ENCODE measurements at places on chromosomes 7 and 10.

- DNase-seq = no peak
Observed at GRCh38 chr10:102195296-102195870, 30.7 kb upstream of the ELOVL3 start.

DNA sequence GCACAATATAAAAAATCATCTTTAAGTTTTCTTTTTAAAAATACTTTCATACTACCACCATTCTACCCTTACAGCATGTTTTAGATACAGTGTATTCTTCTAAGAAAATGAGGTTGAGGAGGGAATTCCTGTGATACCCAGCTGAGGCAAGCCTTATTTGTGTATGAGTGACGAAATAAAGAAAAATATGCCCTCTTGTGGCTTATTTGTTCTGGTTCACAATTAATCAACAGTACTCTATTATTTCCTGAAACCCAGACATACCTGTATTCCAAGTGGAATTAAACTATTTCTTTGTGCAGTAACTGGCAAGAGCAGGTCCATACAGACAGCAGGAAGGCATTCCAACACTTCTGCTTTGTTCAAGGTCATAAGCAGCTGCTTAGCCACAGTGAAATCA, 4.5 kb upstream of the SEMA3D start:
- no peak for DNase-seq

DNA sequence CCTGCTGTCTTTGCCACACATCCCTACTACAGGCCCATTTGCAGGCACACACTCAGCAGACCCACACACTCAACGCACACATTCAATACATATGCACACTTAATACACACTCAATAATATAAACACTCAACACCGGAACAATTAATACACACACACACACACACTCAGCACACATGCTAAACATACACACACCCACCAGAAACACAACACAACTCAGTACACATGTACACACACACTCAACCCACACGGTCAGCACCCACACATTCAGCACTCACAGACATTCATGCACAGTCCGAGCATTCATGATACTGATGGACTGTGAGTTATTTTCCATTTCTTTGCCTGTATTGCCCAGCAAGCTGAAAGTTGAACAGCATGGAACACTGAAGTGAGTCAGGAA, 35.4 kb upstream of the SMNDC1 start:
- DNase-seq = no peak

DNA sequence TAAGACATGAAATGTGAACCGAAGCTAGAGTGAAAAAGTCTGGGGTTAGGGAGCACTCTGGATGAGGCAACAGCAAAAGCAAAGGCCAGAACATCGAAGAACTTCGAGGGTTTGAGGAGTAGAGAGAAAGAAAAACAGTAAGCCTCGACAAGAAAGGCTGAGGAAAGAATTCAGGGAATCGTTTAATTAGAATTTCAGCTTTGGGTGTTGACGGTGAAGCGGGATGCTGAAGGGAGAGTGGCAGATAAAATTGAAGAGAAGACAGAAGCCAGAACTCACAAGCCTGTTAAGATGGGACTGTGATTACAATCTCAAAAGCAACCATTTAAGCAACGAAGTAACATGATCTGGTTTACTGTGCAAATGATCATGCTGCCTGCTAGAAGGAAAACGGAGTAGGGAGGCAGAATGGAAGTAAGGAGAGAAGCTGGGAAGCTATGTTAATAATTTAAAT, 2.1 kb downstream of the TRDMT1 start:
- DNase-seq = no peak

DNA sequence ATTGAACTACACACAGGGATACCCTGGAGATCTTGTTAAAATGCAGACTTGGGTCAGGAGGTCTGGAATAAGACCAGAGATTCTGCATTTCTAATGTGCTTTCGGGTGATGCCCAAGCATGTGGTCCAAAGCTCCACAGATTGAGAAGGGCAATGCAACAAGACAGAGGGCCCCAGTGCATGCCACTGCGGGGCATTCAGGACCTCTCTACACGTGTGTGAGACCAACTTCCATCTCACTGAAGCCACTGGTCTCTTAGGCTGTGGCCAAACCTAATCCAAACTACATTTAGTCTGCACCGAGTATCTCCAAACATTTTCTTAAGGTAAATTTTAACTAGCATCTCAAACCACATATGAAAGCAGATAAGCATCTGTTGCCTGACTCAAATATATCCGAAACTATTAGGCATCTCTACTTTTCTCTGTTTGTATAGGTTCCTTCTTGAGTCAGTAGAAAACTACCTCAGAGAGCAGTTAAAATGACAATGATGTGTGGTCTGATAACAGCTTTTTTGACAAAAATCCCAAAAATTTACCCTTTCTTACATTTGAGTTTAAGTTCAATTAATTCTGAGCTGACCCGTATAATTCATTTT, 107.5 kb downstream of the ELMO1 start:
- DNase-seq = no peak

DNA sequence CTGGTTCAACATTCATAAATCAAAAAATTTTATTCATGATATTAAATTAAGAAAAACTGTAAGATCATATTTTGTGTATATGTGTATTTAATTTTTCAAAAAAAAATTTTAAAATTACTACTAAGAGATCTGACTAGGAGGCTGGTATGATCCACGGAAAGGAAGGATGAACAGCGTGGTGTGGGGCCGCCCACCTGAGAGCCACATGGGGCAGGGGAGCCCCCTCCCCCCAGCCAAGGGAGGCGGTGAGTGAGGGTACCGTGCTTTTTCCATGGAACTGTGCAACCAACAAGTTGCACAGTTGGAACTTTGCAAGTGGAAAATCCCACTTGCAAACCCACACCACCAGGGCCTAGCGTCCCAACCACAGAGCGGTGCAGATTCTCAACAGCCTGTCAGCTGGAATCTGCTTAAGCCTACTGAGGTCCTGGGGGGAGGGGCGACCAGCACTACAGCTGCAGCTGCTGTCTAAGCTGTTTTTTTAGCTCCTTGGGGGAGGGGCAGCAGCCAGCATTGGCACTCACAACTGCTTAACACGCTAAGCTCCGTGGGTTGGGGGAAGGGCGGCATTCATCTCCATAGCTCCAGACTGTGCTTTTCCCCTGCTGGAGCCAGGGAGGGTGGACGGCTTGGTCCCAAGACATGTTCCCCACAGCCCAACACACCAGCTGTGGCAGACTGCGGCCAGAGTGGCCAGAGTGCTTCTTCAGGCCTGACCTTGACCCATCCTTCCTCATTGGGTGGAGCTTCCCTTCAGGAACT, 94.2 kb upstream of the IGFBP3 start:
- DNase-seq = peak; percentile 77

GRCh38 chr7:116113310-116113709, 82.7 kb upstream of the TFEC start:
- no peak for DNase-seq

DNA sequence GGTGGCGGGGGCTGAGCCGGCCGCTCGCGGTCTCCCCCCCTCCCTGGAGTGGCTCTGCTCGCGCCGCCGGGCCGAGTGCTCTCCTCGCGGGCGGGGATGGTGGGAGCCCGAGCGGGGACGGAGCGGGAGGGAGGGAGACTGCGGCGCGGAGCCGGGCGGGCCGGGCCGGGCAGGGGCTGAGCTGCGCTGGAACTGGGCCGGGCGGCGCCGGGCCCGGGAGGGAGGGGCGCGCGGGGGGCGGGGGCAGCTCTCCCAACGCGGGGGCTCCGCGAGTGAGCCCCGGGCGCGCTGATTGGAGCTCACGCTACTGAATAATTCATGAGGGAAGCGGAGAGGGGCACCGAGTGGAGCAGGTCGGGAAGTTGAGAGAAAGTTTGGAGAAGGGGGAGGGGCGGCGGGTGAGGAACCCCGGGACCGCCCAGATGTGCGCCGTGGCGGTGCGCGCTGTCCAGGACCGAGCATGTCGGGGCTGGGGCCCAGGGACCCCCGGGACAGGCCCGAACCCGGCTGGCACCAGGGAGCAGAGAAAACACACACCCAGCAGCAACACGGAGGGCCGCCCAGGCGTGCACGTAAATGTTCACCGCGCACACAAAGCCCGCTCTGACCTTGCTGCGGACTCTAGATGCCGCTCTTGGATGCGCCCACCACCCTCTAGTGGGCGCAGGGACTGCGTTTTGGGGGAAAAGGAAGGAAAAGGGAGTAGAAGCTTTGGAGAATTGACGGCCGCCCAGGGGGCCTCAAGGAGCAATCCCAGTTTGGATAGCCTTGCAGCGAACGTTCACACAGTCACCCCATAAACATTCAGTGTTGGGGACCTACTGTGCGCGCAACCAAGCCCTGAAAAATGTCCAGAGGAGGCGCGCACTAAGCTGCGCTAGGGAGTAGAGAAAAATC, at the start of gene EPHB4:
Gene EPHB4 (minus strand): TSS at position 194 of the 897 bp plus-strand sequence. CDS start 493 bp downstream, outside the sequence.
- DNase-seq = peak; percentile 96

DNA sequence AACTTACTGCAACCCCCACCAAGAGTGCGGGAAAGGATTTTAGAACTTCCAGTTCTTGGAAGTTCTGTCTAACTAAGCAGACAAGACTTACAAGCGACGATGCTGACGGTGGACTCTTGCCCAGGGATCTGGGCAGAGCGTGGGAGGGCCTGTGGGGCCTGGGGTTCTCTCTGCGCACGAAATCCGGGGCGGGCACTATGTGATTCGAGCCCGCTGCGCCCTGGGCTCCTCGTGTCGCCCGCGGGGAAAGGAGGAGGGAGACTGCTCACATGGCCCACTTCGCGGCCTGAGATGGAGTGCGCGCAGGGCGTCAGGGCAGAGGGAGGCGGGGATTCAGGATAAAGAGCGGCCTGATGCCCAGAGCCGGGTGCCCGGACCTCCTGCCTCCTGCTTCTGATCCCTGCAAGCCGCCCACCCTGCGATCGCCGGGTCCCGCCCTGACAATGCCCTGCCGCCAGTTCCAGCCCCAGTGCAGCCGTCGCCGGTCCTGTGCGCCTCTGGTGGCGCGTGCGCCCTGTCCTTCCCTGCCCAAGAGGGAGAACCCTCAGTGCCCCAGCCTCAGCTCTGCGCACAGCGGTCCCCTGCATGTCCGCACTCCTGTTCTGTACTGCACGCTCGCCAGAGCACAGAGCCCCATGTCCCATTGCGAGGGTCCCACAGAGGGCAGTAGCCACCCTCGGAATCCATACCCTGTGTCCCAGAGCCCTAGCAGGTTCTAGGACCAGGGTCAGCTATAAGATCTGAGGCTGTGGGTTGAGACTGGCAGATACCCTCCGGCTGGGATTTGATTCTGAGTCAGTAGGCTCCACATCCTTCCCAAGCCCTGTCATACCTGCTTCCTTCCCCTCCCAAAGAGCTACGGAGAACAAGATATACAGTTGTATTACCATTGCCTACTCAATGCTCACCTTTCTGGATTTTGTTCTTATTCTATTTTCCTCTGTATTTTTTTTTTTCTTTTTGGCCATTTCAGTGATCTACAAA, 99.4 kb upstream of the TMEM106B start:
- DNase-seq = peak; percentile 70

DNA sequence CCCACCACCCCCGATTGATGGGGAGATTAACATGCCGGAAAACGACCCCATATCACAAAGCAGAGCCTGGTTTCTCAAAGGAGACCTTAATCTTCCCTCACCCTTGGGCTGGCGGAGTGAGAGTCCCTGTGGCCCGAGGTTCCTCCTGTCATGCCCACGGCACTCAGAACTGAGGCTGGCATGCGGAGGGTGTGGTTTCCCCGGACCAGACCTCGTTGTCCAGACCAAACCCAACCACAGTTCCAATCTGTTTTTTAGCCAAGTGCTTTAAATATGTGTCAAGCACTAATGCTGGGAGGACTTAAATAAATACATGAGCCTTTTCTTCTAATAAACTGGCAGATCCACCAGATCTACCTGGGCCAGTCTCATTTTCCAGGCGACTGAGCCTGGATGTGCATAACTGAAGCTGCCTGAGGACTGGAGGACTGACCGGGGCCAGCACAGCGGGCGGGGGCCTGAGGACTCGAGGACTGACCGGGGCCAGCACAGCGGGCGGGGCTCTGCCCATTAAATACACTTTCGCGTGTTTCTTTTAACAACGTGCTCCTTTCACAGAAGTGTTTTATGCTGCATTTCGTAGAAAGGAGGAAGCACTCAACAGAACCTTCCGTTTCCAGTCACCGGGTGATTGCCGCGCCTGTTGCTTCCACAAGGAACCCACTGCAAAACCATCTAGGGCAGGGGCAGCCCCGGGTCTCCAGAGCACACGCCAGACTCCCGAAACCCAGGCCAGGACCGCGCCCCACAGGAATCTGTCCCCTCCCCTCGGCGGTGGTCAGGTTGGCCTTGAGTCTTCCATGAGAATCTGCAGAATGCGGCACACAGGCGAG, 334.6 kb downstream of the PTPRN2 start:
- no peak for DNase-seq
